ENCODE measurements at places on chromosomes 2 and 18.

DNA sequence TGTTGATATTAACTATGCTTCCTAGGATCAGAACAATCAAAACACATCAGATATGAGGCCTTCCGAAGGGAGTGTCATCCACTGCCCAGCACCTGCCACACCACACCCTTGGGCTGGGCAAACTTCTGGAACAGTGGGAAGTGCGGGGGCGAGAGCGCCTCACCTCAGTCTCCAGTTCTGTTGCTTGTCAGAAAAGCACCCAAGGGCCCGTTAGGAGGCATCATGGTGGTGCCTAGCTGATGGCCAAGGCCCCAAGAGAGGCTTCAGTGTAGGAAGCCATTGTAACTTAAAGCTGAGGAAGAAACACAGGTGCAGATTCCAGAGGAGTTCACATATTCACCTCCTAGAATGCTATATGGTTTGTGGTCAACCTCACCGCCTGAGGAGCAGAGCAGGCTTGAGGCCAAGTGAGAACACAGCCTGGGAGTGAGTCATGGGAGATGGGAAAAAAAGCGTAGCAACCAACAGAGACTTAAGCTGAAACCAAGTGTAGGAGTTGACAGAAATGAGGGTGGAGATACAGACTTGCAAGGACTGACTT, 85.1 kb upstream of the ATL2 start:
- peak; percentile 64 for DNase-seq

GRCh38 chr2:146324951-146325350, 1519.9 kb upstream of the ACVR2A start:
- no peak for DNase-seq

- no peak for DNase-seq
Measured at GRCh38 chr2:187994464-187995331, 297.0 kb upstream of the GULP1 start.

- DNase-seq = no peak
Measured at GRCh38 chr2:53608293-53608692, 159.3 kb upstream of the CHAC2 start.

GRCh38 chr2:54370405-54371104, 85.6 kb upstream of the SPTBN1 start:
- no peak for DNase-seq

GRCh38 chr2:3491306-3491705, 28.0 kb downstream of the ADI1 start:
- no peak for DNase-seq

DNA sequence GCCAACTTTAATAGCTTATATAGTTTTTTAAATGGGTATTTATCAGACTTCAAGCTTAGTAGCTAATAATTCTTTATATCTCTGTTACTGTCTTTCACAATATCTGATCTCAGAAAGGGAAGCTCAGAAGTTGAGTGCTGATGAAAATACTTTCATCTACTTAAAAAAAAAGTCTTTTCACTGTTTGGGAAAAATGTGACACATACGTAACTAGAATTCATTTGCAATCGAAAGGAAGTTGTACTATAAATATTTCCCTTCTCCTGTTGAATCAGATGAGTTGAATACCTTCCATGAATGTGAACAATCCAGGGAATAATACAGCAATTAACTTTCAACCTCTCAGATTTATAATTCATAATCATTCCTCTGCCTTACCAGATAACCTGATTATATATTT, 811 bp upstream of the SCG2 start:
- DNase-seq = no peak

DNA sequence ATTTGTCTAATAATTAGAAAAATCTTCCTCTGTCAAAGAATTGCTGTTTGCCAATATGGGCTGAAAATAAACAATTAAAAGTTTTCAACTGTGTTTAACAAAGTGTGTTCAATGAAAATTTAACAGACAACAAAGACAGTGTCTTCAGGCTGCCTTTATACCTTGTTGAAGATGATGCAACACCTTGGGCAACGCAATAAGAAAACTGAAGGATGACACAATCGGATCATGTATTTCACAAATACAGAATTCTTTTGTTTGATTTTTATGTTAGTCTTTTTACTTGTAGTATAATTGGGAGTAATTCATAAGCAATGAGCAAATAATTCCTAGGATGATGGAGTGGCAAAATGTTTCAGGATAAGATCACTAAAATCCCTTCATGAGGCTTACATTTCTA, 27.8 kb downstream of the CHN1 start:
- DNase-seq = no peak

GRCh38 chr18:76518123-76518859, 23.2 kb upstream of the ZNF516 start:
- no peak for DNase-seq

DNA sequence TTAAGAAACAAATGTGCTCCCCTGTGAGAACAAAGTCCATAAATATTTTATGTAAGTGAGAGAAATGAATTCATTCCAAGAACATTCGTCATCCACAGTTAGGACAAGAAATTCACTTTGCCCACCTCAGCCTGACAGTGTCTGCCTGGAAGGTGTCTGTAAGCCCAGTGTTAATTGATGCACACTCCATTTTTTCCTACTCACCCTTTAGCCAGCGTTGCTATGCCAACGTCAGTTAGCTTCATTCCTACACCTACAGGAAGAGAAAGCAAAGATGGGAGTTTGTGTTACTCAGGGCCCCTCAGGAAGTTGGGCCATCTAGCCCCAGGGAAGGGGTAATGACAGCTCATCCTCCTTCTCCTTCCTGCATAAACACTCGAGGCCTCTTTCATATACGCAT, 131.0 kb downstream of the ALPK2 start:
- DNase-seq = no peak

GRCh38 chr18:41466436-41467160, 488.4 kb upstream of the PIK3C3 start:
- no peak for DNase-seq

DNA sequence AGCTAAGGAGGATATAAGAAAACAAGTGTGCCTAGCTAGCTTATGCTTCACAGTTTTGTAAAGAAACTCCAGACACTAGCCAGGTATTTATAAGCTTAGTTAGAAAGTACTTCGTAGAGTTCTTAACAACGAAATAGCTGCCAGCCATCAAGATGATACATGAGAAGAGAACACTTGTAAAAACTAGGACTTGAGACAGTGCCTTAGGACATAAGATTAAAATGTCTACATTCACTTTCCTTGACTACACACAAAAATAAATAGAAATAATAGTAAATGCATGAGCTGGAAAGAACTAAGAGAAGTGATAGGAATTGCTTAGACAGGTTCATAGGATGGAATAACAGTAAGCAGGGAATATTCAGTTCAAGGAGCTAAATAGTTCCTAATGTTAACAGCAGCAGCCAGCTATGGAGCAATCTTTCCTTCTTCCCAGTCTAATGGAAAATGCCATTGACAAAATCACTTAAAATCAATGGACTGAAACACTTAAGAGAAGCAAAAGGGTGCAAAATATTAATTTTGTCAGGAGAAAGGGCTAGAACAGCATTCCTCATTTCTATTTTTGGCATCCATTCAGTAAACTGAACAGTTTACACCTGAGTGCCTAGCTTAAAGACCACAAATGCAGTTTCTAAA, 186.6 kb downstream of the PDE11A start:
- no peak for DNase-seq

- no peak for DNase-seq
Measured at GRCh38 chr2:64168756-64169155, 24.5 kb upstream of the PELI1 start.

DNA sequence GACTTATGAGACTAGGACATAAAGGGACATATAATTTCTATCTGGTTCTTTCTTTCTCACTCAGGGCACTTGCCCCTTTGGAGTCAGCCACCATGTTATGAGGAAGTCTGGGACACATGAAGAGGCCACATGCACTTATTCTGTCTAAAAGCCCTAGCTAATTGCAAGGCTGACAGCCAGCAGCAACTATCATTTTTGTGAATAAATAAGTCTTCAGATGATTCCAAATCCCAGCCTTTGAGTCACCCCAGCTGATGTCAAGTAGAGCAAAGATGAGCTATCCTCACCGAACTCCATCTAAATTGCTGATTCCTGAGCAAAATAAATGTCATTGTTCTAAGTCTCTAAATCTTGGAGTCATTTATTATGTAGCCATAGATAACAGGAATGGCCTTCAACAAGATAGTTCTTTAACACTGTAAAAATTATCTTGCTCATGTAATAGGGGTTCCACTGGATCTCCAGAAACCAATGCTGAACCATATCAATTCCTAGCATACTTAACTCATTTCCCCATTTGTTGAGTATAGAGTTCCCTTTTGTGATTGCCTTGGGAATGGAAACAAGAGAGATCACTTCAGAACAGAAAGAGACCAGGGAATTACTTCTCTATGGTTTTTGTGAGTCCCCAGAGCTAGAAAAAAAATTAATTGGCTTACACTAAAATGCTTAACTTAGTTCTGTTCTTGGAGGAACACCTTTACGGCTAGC, 50.6 kb upstream of the FN1 start:
- no peak for DNase-seq

DNA sequence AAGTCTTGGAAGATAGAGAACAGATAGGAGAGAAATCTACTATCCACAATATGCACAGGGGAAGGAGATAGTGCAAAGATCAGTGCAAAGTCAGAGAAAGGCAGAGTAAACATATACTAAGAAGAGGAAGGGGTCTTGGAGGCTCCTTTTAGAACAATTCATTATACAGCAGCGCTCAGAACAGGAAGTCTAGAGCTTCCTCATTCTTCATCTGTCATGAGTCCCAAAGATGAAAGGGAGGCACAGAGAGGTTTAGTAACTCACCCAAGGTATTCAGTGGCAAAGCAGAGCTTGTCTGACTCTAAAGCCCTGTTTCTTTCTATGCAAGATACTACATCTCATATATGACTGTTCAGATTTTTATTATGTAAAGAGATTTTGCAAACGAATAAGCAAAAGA, 1.4 kb downstream of the SP110 start:
- no peak for DNase-seq

DNA sequence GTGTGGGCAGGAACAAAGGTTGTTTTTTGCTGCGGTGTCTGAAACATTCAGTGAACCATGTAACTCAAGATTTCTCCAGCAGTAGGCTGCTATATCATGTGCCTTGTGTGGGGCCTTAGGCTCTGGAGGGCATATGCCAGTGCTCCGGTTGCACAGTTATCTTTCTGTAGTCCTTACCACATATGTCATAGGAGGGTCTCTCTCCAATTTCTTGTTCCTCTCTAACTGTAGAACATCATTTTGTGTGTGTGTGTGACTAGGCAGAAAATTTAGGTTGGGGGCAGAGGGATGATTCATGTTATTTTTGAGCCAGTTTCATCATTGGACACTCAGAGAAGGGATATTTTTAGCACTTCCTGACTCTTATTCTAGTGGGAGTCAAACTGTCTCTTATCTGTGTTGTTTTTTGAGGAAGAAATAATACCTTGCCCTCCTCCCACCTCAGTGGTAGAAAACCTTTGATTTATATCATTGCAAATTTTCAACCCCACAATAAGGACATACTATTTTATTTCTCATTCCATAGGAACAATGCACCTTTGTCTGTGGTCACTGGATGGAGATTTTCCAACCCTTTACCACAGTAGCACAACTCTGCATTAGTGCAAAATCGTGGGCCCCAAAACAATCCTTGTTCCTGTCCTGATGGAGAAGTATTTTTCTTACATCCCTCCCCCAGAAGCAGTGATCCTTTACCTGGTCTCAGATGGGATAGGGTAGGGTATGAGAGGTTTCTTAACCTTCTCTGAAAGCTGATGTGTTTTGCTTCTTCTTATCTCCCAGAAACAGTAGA, 113.9 kb downstream of the CCDC74A start:
- no peak for DNase-seq

- peak; percentile 50 for DNase-seq
Measured at GRCh38 chr2:183995632-183996031, 602.7 kb upstream of the ZNF804A start.

DNA sequence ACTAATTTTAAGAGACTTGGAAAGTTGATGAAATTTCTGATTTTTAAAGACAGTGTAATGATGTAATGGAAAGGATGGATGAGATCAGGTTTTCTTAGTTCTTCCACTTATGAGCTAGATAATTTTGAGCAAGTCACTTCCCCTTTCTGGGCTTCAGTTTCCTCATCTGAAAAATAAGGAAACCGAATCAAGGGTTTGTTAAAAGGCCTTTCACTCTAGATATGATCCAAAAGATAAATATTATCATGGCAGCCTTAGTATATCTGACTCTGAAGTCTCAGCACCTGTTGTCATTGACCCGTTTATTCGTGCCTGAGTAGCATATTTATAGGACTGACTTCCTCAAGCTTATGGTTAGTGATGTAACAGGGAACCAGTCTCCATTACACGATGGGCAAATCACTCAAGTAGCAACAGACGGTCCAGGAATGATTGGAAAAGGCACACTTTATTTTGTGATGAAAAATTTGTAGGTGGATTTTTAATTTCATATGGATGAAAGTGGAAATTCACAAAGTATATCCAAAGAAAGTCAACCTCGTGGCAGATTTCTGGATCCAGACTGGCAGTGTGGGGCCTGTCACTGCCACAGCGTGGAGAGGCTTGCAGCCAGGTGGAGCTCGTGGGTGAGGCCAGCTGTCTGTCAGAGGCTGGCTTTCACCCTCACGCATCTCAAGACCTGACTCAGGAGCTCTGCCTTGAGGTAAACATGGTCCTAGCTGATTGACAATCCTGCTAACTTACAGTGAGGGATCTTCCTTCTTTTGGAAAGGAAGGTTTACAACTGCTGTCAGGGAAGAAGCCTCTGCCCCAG, 137.9 kb upstream of the CXCR4 start:
- no peak for DNase-seq

GRCh38 chr2:22221006-22221405, 1097.2 kb downstream of the TDRD15 start:
- no peak for DNase-seq

DNA sequence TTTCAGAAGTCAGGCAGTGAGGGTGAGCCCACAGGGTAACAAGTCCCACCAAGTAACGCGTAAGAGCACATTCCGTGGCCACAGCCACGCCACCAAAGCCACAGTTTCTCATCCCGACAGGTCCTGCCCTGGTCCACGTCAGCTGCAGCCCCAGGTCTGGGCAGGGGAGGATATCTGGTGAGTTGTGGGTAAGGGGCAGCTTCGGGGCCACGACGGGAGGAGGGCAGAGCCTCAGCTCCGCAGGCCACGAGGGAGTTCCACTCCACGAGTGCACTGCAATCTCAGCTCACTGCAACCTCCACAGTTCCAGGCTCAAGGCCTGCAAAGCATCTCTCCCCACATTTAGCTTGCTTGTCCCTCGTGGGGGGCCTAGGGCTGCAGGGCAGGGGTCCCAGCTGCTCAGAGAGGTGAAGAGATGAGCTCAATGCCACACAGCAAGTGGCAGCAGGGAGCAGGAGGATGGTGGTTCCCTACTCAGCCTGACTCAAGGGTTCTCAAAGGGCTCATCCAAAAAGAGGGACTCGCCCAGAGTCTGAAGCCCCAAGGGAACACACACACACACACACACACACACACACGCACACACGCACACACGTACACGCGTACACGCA, 12.5 kb downstream of the SNORC start:
- DNase-seq = no peak

DNA sequence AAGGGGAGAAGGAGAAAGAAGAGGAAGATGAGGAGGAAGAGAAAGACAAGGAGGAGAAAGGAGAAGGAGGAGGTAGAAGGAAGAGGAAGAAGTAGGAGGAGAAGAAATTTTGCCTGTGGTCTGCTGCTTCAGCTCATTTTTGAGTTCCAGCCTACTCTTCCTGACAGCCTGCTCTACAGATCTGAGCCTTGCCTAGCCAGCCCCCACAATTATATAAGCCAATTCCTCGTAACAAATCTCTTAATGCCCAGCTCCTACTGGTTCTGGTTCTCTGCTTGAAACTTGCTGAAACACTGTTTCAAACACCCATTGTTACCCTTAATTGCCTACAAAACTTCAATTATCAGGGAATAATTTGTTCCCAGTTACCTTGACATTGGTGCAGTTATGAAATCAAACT, 1014.2 kb upstream of the CELF4 start:
- no peak for DNase-seq

All from A549 (cell line).